Activated CD4-positive, alpha-beta T cell treated with anti-CD3 and anti-CD28 coated beads, Interleukin-2, amount 10 ng/mL, durations not matched to agents 24 days and 14 days (primary cell): ENCODE measurements at places on chromosomes 5 and 9. TPM values are rescaled to one million over a fixed set of nuclear protein-coding genes. Genes with fewer than 3 reads are reported as not detected.

The ZNF366 gene
- total RNA-seq, result not detected in 2 replicates

GRCh38 chr5:21236971-21237427 lies 1249.0 kb upstream of the CDH18 start:
- DNase-seq, result no peak

The SLC25A48 gene
- not detected in 2 replicates for total RNA-seq

The SETX gene
- total RNA-seq, result 45.8 and 46.0 TPM in 2 replicates

GRCh38 chr5:115844321-115844817 lies 2.6 kb downstream of the AP3S1 start:
- no peak for DNase-seq

DNA sequence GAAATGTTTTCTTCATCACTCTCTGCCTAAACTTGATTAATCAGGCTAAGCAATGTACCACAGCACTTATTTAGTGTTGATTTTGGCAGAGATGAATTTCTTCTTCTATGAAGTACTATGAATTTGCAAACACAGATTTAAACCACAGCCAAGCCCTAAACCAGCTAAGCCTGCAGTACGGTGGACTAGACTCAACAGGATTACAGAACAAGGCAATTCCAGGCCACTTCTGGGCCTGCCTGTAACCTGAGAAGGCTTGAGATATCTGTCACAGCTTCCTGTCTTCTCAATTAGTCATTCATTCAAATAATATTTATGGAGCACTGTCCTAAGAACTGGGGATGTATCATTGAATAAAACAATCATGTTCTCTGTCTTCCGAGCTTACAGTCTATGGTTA lies 32.4 kb upstream of the CAST start:
- no peak for DNase-seq

DNA sequence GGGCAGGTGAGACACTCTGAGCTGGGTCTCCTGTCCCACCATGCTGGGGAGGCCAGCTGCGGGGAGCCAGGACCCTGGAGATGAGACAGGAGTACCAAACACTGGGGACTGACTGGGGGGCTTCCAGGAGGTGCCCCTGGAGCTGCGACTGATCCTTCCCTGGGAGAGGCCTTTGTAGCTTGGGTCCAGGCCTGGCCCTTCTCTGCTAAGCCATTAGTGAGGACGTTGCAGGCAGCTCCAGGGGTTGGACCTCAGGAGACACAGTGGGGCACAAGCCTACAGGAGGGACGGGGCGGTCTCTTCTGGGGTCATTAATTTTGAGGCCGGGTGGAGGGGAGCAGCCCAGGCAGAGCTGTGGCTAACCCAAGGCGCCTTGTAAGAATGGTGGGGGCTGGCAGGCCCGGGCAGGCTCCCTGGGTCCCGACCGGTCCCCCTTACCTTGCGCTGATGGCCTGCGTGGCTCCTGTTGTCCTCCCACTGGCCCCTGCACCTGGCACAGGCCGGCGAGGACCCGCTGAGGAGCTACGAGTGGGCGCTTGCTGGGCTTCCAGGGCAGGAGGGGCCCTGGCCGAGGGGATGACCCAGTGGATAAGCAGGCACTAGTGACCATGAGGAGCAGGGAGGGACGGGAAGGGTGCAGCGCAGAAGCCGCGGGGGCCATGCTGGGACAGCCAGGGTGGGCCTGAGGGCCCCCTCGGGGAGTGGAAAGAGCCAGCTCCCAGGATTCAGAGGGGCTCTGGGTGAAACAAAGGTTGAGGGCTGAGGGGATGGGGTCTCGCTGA lies 5.1 kb downstream of the MRPS2 start:
- no peak for DNase-seq

The KCNV2 gene
- not detected in 2 replicates for total RNA-seq

DNA sequence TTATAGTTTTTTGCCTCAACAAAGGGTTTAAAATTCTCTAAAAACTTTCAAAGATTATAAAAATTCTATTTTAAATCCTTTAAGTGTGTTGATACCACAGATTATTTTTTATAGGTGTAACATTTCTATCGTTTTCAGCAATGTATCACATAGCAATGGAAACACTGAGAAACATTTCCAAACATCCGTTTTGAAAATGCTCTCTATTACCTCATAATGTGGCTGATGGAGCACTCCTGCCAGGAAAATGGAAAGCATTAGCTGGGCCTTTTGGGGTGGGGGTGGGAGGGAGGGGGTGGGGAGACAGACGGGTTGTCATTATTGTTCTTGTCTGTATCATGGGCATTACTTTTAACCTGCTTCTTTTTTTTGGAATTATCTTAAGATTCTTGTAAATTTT lies 516.5 kb downstream of the ACTL7B start:
- DNase-seq, result no peak
